ENCODE measurements at places on chromosomes 7 and 10.

DNA sequence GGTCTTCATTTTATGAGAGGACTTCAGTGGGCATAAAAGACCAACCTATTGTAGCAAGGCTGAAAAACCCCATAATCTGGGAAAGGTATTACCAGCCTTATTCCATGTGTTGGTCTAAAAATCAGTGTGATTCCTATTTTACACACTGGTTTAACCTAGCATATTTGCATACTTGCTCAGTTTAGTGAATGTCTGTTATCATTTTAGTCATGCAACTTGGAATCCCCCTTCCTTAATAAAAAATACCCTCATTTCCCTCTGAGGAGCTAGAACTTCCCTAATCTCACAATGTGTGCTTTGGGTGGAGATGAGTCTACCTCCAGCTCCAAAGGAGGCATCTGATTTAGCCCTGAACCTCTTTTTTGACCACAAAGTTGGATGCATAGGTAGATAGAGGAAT lies 312.8 kb upstream of the SORCS1 start:
- DNase-seq, result no peak

GRCh38 chr7:5421714-5422395 lies 1.8 kb downstream of the TNRC18 start:
- no peak for DNase-seq

GRCh38 chr7:27175626-27176523 lies 1.8 kb upstream of the HOXA10 start:
- DNase-seq, result no peak

- DNase-seq, result no peak
These were observed 37.4 kb upstream of the OPALIN start for GRCh38 chr10:96395931-96396877.

GRCh38 chr10:677750-678661 lies 11.5 kb downstream of the DIP2C start:
- DNase-seq, result no peak

DNA sequence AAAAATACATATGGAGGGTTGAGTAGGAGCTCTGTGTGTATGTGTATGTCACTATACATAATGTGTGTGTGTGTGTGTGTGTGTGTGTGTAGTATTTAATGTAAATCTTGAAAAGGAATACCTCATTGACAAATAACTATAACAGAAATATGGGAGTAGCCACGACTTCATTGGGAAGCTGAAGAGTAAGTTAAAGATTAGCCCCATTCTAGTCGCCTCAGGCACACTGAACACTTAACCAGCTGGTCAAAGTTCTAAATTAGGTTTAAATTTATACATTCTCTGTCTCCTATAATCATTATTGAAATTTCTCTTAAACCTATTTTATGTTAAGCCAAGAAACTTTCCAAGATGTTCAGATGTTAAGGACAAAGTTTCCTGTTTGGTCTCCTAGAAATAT lies 45.3 kb downstream of the FAM13C start:
- no peak for DNase-seq

DNA sequence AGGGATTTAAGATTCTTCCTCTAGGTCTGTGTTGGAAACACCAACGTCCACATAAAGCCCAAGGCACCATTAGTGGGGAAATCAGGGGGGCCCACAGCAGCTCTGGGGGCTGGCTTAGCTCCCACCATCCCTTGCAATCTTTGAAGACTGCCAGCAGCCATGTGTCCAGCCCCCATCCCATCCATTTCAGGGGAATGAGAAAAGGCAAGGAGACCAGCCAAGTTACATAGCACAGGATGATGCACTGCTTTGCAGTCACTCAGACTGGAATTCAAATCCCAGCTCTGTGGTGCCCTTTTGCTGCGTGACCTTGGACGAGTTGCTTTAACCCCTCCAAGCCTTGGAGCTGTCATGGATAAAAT lies 108.9 kb upstream of the ZMIZ1 start:
- DNase-seq, result no peak

GRCh38 chr10:33252794-33253203 lies 81.7 kb downstream of the NRP1 start:
- DNase-seq, result no peak

DNA sequence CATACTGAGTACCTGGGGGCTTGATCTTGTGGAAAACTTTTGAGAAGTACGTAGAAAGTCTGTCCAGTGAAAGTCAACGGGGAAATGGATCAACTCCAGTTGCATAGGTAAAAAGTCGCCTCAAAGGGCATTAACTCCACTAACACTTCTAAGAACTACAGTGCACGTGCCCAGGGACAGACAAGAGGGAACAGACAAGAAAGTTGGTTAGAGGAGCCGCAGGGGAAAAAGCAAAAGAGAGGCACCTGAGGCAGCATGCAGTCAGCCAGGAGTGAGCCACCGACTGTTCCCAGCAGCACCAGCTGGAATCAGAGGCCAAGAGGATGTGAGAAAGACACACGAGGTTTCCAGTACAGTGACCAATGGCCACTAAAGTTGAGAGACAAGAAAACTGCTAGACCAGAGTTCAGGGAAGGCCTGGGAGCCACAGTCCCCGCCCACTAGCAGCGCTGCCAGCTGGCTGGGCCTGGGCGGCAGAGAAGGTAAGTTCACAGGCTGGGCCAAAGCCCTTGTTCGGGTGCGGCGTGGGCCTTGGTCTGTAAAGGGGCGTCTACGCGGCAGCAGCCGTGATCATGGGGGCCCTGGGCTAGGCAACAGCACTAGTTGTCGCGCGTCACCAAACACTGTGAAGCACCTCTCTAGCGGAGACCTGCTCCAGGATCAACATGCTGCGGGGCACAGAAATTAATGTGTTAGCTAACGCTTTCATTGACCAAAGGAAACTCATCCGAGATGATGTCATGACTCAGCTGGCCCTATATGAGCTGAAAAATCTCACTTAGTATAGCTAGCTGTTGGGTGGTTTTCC lies 14.0 kb downstream of the ITGB1 start:
- no peak for DNase-seq

- DNase-seq, result no peak
These were observed 428.3 kb downstream of the TNS3 start for GRCh38 chr7:47153576-47153975.

- DNase-seq, result no peak
These were observed 25.2 kb downstream of the GET4 start for GRCh38 chr7:901388-902154.

GRCh38 chr7:111138586-111138985 lies 47.7 kb downstream of the LRRN3 start:
- DNase-seq, result no peak

- DNase-seq, result no peak
These were observed 125.3 kb downstream of the EBF3 start for GRCh38 chr10:129838794-129839193.

DNA sequence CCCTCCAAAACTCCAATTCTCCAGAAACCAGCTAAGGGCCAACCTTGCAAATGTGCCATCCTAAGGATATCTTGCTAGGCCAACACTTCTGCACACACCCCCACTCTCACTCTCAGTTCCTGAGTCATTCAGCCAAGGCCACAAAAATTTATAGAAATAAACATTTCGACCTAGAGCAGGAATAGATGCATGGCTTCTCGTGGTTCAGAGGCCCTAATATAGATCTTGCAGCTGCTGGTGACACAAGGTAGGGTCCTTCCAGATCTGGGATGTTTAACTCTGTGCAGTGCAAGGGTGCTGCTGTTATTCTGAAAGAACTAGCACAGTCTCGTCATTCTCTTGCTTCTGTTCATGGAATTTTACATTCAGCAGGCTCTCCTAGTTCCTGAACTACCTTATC lies 369.3 kb downstream of the CALN1 start:
- no peak for DNase-seq

DNA sequence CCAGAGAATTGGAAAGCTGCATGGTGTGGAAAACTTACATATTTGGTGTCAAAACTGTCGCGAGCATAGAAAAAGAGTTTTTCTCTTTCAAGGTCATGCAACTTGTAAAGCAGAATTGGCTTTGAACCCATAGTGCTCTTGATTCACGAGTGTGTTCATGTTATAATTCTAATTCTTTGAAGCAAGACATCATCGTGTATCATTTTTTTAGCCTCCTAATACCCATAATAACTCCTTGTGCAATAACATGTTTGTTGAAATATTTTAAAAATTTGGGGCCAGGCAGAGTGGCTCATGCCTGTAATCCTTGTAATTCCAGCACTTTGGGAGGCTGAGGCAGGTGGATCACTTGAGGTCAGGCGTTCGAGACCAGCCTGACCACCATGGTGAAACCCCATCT lies 4.2 kb downstream of the CCL24 start:
- DNase-seq, result no peak

- no peak for DNase-seq
These were observed 293.0 kb upstream of the IMMP2L start for GRCh38 chr7:111855161-111855841.

DNA sequence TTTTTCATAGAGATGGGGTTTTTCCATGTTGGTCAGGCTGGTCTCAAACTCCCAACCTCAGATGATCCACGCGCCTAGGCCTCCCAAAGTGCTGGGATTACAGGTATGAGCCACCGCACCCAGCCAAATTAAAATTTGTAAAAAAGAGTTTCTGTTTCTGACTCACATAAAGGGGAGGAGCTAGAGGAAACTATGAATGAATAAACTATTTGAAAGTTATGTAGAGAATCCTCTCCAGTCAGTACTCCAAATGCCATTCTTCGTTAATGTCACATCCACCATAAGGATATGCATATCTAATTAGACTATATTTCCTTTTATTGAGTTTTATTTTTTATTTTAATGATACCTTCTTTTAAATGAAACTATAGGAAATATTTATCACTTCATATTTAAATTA lies 52.6 kb downstream of the MBL2 start:
- no peak for DNase-seq

DNA sequence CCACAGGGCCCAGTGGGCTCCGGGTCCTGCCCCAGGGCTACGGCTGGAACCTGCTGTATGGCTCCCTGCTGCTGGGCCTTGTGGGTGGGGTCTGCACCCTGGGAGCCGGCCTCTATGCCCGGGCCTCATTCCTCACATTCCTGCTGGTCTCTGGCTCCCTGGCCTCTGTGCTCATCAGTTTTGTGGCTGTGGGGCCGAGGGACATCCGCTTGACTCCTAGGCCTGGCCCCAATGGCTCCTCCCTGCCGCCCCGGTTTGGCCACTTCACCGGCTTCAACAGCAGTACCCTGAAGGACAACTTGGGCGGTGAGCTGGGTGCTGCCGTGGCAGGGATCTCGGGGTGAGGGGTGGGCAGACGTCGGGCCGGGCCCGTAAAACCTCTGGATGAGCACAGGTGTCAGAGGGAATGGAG lies 4.4 kb downstream of the SLC12A9 start:
- no peak for DNase-seq

- DNase-seq, result no peak
These were observed 1308.2 kb downstream of the GATA3 start for GRCh38 chr10:9362721-9363120.

DNA sequence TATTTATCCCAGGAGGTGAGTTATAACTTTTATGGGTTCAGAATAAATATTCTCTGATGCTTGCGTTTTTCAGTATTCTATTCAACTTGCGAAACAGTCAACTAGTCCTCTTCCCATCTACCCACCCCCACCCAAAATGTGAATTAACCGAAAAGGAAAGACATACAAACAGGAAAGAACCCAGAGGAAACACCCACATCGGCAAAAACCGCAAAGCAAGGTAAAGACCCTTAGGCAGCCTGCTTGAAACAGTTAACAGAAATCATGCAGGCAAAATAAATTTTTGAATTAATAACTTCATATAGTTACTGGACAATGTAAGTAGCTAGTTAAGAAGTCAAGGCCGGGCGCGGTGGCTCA lies 5.4 kb downstream of the ZC3HAV1 start:
- DNase-seq, result no peak

- no peak for DNase-seq
These were observed 17.9 kb downstream of the COPG2 start for GRCh38 chr7:130650611-130651120.

DNA sequence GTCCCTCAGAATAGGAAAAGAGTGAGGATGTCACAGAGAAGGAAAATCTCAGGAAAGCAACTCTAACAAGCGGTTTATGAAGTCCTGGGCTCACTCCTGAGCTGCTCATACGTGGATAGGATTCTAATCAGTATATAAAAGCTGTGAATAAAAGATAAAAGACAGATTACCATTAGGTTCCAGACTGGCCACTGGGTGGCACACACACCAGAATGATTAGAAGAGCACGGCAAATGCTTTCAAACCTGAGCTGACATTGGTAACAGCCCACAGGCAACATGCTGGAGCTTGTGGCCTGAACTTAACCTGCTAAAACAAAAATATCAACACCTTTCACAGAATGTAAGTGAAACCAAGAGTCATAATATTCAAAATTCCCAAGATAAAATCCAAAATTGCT lies 370.8 kb downstream of the GRID1 start:
- DNase-seq, result no peak

DNA sequence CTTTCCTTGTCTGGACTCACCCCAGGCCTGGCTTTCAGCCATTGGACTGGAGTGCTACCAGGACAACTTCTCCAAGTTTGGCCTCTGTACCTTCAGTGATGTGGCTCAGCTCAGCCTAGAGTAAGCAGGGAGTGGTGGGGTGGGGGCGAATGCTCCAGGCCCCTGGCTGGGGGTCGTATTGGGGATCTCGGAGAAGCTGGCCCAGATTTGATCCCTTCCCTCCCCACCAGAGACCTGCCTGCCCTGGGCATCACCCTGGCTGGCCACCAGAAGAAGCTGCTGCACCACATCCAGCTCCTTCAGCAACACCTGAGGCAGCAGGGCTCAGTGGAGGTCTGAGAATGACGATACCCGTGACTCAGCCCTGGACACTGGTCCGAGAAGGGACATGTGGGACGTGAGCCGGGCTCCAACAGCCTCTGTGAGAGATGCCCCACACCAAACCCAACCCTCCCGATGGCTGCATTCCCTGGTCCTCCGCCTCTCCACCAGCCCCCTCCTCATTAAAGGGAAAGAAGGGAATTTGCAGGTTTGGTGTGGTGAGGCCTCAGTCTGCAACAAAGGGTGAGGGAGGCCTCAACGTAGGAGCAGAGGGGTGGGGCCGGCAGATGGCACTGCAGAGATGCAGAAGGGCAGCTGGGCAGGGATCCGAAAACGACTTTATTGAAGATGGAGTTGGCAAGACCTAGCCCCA lies 14.8 kb downstream of the TRPV6 start:
- no peak for DNase-seq

- DNase-seq, result no peak
These were observed 77.9 kb downstream of the SNX10 start for GRCh38 chr7:26369593-26369992.

DNA sequence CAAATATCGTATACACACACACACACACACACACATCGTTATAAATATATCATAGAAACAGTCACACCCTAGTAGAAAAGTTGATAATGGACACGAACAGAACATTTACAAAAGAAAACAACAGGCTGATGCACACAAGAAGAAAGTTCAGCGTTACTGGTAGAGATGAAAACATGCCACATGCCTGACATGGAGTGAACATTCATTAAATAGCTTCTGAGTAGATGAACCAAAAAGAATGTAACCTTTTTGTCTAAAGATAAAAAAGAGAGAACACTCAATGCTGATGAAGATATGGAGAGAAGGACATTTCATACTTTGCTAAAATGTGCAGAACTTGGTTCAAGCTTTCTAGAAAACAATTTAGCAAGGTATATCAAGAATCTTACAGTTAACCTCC lies 173.4 kb upstream of the KLF14 start:
- DNase-seq, result no peak
